Activated CD4-positive, alpha-beta memory T cell treated with anti-CD3 and anti-CD28 coated beads for 36 hours (primary cell): ENCODE measurements at places on chromosomes 1 and 21. TPM values are rescaled to one million over a fixed set of nuclear protein-coding genes. Genes with fewer than 3 reads are reported as not detected.

Gene VWA5B1
- total RNA-seq: not detected

Gene AADACL4
- total RNA-seq: not detected

Gene TRAPPC3
- 56.7 TPM for total RNA-seq

Gene GBP7
- not detected for total RNA-seq

DNA sequence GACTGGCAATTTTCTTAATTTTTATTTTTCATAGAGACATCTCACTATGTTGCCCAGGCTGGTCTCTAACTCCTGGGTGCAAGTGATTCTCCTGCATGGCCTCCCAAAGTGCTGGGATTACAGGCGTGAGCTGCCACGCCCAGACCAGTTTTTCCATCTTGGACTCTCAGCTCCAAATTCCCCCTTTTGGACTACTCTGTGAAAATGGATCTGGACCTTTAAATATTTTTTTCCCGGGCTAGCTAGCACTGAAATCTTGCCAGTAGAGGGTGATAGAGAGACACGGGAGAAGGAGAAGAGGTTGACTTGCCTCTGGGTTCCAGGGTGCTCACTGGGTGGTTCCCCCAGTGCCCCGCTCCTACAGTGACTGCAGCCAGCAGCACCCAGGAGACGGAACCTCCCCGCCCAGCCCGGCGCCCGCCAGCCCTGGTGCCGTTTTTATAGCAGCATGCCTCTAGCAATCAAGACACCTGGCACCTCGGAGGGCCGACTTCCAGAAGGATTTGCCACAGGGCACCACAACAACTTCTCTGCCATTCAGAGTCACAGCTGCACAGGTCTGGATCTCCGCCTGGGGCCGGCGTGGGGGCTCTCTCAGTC is 34.7 kb upstream of the SCCPDH start:
- DNase-seq: peak; percentile 56

GRCh38 chr1:19232524-19232846 is 18.8 kb downstream of the EMC1 start:
- DNase-seq: no peak

DNA sequence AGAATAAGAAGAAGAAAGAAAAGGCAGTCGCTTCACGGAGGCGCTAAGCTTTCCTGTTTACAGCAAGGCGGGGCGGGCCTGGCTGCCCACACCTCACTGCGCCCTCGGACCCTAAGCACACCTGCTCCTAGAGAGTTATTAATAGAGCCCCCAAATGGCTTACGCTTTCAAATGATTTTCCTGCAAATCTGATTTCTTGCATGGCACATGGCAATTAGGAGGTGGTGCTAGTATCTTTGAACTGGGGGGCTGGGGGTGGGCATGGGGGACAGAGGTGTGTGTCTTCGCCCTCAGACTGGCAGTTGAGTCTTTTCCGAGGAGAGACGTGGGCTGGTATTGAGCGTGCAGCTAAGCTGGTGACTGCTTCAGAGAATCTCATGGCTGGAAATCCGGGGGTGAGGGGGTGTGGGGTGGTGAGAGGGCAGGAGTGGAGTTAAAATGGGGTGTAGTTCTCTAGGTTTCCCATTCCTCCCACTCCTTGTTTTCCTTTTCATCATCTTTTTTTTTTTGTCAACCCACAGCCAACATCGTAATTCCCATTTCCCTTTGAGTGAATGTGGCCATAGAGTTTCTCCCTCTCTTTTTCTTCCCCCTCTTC is 1.3 kb downstream of the S1PR1 start:
- DNase-seq: peak; percentile 84

DNA sequence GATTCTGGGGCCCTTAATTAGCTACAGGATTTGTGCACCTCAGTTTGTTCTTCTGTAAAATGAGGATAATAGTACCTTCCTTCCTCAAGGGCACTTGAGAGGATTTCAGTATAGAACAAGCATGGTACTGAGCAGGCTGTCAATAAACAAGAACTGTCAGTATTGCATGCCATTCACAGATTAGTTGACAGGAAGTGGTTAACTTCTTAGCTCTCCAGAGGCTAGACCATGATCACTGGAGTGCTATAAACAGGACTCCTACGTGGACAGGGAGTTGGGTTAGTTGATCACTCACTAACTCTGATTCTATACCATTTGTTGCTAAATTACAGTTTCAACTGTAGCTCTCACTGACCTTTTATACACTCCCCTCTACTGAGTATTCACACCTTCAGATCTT is 126.2 kb upstream of the DAB1 start:
- DNase-seq: no peak

DNA sequence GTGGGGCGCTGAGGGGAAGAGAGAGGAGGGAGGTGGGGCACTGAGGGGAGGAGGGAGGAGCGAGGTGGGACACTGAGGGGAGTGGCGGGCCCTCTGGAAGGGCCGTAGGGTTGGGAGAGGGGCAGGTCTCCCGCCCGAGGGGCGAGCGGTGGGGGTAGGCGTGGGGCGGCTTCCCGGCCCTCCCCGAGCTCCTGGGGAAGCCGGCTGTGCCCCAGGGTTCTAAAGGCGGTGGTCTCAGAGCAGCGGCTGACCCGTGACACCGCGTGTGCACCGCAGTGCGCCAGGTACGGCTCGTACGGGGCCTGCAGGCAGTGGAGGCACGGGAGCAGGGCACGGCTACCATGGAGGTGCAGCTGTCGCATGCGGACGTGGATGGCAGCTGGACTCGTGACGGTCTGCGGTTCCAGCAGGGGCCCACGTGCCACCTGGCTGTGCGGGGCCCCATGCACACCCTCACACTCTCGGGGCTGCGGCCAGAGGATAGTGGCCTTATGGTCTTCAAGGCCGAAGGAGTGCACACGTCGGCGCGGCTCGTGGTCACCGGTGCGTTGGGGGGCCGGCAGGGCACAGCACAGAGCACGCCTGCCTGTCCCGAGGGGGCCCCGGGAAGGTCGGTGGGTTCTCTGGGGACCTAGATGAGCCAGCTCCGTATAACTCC is 68.5 kb downstream of the OBSCN start:
- DNase-seq: peak; percentile 21

DNA sequence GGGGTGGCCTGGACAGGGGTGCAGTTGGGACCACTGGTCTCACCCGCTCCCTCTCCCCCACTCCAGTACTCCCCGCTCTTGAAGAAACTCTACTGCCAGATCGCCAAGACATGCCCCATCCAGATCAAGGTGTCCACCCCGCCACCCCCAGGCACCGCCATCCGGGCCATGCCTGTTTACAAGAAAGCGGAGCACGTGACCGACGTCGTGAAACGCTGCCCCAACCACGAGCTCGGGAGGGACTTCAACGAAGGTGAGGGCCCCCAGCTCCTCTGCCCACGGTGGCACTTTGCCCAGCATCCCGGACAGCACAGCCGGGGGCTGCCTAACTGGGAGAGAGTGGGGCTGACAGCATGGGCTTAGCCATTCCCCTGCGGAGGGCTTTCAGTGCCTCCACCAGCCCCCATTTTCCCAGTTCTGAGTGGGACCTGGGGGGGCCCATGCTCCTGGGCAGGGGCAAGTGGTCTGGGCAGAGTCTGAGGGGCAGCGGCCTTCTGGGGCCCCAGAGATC is 30.2 kb upstream of the CCDC27 start:
- no peak for DNase-seq

- no peak for DNase-seq
These were observed 8.7 kb downstream of the PARK7 start for GRCh38 chr1:7970246-7970645.

- DNase-seq: no peak
These were observed 10.8 kb upstream of the SOX13 start for GRCh38 chr1:204062106-204062505.

GRCh38 chr1:178609015-178609414 is 96.1 kb downstream of the TEX35 start:
- no peak for DNase-seq

DNA sequence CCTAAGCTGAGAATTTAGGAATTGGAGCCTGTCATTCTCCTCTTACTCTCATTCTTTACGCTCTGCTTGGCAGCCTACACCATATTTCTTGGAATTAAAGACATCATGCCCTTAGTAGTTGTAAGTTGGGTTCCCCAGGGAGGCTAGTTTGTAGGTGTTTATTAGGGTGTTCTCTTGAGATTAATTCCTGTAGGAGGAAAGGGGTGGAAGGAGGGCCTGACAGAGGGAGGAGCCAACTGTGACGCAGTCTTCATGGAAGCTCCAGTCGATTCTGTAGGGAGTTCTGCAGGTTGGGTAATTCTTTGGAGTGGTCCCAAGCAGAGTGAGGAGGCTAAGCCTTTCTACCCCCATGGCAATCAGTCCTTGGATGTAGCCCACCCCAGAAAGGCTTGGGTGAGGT is 111.4 kb downstream of the HHAT start:
- DNase-seq: no peak

GRCh38 chr1:53644496-53644895 is 94.5 kb downstream of the GLIS1 start:
- DNase-seq: no peak

GRCh38 chr1:193285641-193286040 is 99.2 kb upstream of the B3GALT2 start:
- no peak for DNase-seq

GRCh38 chr21:29318354-29318753 is 19.6 kb downstream of the BACH1 start:
- DNase-seq: no peak

- no peak for DNase-seq
These were observed 24.0 kb downstream of the FNBP1L start for GRCh38 chr1:93471911-93472310.

DNA sequence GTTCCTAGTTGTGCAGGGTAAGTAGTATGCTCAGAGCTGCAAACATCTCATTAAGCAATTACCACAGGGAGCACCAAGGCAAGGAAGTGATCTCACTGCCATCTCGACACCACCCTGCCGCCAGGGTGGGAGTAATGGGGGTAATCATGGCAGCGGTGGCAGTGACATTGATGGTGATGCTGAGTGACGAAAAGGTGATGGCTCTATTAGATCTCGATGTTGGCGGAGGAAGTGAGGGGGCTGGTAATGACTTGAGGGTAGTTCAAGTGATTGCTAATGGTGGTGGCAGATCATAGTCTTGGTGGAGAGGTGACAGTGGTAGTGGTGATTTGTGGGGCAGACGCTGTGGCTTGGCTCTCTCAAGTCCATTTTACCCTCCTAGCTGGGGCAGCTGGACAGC is 25.4 kb upstream of the TENT5B start:
- no peak for DNase-seq
